GDM1 (cell line): ENCODE measurements at places on chromosomes 5 and 9.

GRCh38 chr9:98989036-98990000 is 45.6 kb downstream of the COL15A1 start:
- DNase-seq = no peak

- DNase-seq = no peak
Observed at GRCh38 chr9:77125665-77126064, 51.7 kb upstream of the VPS13A start.

DNA sequence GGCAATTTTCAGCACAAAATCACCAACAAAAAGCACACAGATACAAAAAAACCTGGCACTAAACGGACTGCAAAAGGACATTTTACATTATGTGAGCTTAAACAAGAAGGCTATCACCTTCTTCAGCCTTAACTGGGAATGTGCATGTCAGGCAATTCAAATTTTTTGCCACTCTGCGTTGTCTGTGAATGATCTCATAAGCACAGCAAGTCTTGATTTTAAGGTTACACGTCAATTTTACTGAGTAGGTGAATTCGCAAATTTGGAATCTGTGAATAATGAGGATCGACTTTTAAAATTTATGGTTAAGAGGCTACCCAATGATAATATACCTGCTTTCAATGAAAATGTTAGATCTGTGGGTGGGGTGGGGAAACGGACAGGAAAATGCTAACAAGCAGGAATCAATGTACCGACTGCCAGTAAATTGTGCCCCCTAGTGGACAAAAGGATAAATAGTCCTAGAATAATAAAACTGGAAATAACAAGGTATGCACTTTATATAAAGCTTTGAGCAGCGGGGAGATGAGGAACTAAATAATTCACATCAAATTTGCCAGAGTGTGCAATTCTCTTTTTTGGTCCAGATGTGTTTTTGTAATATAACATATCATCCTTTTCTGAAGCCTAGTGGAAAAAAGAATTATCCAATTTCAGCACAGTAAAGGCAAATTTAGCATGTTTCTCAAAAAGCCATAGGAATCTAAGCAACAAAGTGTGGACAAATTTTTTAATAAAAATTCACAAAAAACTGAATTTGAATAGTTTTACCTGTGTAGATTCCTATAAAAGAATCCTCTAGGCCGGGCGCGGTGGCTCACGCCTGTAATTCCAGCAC is 20.5 kb downstream of the EQTN start:
- peak; percentile 20 for DNase-seq

GRCh38 chr9:113853333-113853732 is 22.8 kb upstream of the ZNF618 start:
- DNase-seq = no peak

DNA sequence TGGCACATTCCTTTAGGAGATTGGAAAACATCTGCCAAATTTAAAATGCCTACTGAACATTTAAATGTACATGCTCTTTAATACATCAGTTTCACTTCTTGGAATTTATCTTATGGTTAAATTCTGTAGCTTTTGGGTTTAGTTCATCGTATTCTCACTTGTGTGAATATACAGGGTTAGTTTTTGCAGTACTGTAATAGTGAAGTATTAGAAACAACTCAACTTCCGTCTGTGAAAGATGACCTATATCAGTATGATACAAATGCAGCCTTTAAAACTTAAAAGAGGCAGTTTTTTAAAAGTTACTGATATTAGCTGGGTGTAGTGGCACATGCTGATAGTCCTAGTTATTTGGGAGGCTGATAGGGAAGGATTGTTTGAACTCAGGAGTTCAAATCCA is 57.2 kb downstream of the CDC42SE2 start:
- DNase-seq = no peak

DNA sequence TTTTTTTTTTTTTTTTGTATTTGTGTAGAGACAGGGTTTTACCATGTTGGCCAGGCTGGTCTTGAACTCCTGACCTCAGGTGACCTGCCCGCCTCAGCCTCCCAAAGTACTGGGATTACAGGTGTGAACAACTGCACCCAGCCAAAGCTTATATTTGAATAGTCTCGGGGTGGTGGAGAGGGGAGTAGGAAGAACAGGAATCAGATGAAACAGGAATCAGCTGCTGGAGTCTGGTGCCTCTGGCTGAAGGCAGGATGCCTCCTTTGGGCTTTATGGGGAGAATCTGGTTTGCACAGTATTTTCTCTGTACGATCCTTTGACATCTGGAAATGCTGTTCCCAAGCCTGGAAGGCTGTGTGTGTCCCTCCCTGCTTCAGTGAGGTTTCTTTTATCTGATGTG is 10.9 kb downstream of the C5orf52 start:
- no peak for DNase-seq

GRCh38 chr9:107784235-107784958 is 294.8 kb upstream of the KLF4 start:
- DNase-seq = no peak

GRCh38 chr5:178382754-178383164 is 150.2 kb upstream of the PHYKPL start:
- no peak for DNase-seq

- no peak for DNase-seq
Observed at GRCh38 chr5:1388383-1388967, 43.6 kb upstream of the CLPTM1L start.

DNA sequence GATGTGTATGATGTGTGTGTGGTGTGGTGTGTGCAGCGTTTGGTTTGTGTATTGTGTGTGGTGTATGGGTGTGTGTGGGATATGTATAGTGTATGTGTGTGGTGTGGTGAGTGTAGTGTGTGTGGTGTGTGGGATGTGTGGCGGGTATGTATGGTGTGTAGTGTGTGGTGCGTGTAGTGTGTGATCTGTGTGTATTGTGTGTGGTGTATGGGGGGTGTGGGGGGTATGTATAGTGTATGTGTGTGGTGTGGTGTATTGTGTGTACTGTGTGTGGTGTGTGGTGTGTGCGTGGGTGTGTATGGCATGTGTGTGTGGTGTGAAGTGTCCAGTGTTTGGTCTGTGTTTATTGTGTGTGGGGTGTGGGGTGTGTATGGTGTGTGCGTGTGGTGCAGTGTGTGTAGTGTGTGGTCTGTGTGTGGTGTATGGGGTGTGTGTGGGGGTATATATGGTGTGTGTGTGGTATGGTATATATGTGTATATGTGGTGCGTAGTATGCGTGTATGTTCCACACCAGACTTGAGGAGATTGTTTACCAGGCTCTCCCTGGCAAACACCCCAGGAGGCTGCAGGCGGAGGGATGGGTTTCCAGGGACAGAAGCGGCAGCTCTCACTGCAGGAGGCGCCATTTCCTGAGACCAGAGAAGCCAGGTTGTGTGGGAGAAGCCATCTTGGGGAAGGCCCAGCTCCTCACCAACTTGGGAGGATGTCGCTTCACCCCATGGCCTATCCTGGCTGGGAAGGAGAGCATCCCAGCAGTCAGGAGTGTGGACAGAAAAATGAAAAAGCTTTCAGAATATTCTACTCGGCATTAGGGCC is 138.1 kb downstream of the NXNL2 start:
- no peak for DNase-seq
